ENCODE measurements at places on chromosomes 13 and 19. TPM values are rescaled to one million over a fixed set of nuclear protein-coding genes. Genes with fewer than 3 reads are reported as not detected.

SIGLEC8 gene
- 11.0 TPM for total RNA-seq

ZNF223 gene
- total RNA-seq, result 8.1 TPM

CD70 gene
- not detected for total RNA-seq

FCAR gene
- total RNA-seq, result not detected

EPSTI1 gene
- 9.0 TPM for total RNA-seq

GSX1 gene
- not detected for total RNA-seq

RXFP2 gene
- total RNA-seq, result not detected

CYSLTR2 gene
- total RNA-seq, result 3.6 TPM

TMEM145 gene
- 0.63 TPM for total RNA-seq

TMEM86B gene
- total RNA-seq, result 193 TPM

CYP4F2 gene
- 66.6 TPM for total RNA-seq

DNA sequence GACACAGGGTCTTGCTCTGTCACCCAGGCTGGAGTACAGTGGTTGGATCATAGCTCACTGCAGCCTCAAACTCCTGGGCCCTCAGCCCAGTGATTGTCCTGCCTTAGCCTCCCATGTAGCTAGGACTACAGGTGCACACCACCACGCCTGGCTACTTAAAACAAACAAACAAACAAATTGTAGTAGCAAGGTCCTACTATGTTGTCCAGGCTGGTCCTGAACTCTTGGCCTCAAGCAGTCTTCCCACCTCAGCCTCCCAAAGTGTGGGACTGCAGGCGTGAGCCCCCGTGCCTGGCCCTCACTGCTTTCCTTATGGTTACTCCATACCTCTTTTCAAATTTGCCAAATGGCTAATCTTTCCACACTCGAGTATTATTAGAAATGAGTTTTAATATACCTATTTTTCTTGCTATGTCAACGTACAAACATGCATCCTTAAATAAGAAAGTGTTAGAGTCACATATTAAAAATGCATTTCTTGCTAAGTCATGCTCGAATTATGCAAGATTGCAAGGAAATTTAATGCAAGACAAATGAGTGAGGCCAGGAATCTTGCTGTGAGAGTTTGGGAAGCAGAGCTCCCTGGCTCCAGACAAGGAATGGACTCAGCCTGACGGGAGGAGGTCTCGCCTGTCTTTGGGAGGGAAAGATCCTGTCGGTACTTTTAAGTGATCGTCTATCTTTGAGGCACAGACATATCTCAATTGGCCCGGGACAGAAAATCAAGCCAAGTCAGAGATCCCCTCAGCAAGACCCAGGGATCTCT lies 39.4 kb downstream of the RFX2 start:
- no peak for DNase-seq

DNA sequence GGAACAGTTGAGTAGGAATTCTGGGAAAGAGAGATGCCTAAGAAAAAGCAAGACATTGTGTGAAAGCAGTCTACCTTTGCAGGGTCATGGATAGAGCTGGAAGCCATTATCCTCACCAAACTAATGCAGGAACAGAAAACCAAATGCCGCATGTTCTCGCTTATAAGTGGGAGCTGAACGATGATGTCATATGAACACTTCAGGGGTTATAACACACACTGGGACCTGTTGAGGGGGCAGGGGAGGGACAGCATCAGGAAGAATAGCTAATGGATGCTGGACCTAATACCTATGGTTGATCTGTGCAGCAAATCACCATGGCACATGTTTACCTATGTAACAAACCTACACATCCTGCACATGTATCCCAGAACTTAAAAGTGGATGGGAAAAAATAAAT lies 69.9 kb downstream of the TSC22D1 start:
- DNase-seq, result no peak

GRCh38 chr19:39737351-39737750 lies 478 bp downstream of the CLC start:
- no peak for DNase-seq

DNA sequence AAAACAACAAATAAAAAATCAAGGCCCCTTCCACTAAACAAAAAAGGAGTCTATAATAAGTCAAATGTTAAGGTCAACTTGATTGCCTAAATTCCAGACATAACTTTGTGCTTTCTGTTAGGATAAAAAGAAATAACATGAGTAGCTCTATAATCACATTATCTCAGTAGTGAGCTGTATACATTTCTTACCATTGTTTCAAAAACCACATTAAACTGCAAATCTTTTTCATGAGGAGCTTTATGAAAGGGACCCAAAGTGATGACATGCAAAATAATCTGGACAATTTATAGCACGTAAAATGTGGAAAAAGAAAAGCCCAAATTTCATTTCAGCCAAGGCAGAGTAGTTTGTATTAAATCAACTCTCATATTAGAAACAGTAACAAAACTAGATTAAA lies 269.2 kb downstream of the KLF12 start:
- no peak for DNase-seq

GRCh38 chr19:2043251-2043641 lies 7.8 kb downstream of the MKNK2 start:
- no peak for DNase-seq

- no peak for DNase-seq
These were observed 4.5 kb upstream of the RASAL3 start for GRCh38 chr19:15468675-15469512.

DNA sequence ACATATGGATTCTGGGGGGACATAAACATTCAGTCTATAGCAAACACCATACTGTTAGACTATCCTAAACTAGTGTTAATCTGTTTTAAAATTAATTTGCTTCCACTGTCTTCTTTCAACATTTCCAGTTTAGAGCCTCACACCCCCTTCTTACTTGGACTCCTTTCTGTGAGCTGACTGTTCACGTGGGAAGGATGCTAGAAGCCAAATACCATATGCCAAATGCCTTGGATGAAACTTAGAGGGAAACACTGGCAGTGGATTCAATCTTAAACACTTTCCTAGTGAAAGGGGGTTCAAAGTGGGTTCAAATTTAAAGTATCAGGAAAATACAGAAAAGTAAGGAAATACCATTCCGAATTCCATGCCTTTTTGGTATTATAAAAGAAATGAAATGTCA lies 113.6 kb downstream of the HS6ST3 start:
- DNase-seq, result no peak

DNA sequence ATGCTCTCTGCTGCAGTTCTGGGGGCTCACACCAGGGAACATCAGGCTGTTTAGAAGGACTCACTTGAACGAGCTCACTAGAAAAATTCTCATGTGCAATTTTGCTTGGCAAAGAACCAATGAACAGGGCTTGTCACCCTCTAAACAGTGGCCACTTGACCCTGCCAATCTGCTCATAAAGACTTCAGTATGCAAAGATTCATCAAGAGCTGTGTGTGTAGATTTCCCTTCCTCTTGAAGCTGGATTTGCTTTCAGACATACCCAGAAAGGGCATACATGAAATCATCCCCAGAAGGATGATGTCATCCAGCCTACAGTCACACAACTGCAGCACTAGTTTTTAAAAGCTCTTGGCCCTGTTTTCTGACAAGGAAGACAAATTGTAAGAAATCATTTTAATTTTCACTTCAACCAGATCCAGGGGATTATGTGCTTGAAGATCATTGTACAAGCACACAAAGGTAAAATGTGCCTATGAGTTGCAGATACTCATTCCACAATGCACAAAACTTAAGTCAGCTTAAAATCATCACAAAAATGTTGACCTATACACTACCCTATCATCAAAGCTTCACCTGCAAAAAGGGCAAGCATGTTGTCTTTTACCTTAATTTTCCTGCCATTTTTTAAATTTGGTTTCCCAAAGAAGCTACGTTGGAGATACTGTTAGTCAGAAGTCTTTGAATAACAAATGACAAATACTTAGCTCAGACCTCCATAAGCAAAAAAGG lies 5.2 kb upstream of the STK24 start:
- DNase-seq, result no peak

DNA sequence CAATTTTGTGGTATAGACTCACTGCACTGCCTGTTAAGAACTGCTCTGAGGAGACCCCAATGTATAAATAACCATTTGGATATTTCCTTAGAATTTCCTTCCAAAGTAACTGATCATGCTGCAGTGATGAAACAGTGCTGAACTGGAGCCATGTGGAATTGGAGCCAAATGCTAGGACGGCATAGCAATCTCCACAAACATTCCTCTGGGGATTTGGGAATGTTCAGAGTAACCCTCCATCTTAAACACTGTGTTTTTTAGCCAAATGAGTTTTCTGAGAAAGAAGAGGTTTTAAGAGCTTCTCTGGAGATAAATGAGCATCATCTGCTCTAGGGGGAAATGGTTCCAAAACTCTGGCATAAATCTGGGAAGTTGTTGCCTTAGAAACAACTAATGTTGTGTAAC lies 98.2 kb downstream of the OLFM4 start:
- no peak for DNase-seq

DNA sequence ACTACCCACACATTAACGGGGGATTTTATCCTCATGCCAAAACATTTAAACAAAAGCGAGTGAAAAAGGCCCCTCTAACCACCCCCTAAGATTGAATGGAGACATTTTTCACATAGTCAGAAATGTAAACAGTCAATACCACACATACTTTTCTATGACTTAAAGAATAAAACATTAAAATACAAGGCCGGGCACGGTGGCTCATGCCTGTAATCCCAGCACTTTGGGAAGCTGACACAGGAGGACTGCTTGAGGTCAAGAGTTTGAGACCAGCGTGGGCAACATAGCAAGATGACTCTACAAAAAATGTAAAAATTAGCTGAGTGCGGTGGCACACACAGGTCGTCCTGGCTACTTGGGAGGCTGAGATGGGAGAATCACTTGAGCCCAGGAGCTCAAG lies 47.3 kb downstream of the MPHOSPH8 start:
- no peak for DNase-seq

- DNase-seq, result no peak
These were observed 869.5 kb upstream of the PCDH9 start for GRCh38 chr13:68099631-68100030.

DNA sequence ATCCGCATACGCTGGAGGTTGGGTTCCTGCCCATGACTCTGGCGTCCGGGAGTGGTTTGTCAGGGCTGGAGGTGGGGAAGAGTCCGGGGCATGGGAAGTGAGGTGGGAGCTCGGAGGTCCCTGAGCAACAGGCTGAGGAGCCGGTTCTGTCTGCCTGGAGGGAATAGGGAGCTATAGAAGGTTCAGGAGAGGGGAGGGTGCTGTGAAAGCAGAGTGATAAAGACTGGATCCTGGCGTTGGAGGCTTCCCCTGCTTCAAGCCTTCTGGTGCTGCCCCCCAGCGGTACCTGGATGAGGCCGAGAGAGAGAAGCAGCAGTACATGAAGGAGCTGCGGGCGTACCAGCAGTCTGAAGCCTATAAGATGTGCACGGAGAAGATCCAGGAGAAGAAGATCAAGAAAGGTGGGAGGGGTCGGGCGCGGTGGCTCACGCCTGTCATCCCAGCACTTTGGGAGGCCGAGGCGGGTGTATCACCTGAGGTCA lies 2.6 kb downstream of the HMG20B start:
- DNase-seq, result no peak

- no peak for DNase-seq
These were observed 10.6 kb downstream of the NCLN start for GRCh38 chr19:3196064-3196932.

DNA sequence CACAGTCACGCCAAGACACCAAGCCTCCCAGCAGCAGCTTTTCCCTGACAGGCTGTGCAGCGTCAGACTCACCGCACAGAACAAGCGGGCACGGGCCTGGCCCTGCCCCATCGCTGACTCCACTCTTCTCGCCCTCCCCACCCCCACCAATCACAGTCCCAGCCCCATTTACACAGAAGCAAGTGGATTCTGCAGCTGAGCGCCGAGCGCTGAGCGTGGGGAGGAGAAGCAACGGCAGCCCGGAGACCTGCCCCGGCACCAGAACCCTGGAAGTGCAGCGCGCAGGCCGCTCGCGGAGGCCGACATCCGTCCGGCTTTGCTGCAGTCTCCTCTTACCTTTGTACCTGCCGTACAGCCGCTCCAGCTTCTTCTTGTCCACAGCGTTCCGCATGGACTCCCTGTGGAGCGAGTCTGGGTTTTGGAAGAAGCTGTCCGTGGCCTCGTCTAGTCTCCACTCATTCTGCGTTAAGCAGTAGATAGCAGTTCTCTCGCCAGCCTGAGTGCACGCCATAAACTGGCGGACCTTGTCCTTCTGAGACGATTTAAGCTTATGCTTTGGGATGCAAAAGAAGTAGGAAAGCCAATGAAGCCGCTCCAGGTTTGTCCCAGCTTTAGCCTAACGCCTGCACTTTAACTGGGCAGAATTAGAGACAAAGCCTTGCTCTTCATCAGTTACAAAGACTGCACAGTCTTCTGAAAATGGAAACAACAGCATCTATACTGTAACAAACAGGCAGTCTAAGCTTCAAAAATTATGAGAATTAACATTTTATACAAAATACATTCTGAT lies 6.8 kb downstream of the DCUN1D2 start:
- no peak for DNase-seq

DNA sequence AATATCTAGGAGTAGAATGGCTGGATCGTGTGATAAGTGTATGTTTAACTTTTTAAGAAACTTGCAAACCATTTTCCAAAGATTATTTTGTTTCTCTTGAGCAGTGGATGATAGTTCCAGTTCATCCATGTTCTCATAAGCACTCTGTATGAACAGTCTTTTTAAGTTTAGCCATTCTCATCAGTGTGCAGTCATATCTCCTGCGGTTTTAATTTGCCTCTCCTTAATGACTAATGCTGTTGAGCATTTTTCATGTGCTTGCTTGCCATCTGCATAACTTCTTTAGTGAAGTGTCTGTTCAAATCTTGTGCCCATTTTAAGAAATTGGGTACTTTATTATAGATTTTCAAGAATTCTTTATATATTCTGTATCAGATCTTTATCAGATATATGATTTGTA lies 58.6 kb downstream of the WASF3 start:
- DNase-seq, result no peak

DNA sequence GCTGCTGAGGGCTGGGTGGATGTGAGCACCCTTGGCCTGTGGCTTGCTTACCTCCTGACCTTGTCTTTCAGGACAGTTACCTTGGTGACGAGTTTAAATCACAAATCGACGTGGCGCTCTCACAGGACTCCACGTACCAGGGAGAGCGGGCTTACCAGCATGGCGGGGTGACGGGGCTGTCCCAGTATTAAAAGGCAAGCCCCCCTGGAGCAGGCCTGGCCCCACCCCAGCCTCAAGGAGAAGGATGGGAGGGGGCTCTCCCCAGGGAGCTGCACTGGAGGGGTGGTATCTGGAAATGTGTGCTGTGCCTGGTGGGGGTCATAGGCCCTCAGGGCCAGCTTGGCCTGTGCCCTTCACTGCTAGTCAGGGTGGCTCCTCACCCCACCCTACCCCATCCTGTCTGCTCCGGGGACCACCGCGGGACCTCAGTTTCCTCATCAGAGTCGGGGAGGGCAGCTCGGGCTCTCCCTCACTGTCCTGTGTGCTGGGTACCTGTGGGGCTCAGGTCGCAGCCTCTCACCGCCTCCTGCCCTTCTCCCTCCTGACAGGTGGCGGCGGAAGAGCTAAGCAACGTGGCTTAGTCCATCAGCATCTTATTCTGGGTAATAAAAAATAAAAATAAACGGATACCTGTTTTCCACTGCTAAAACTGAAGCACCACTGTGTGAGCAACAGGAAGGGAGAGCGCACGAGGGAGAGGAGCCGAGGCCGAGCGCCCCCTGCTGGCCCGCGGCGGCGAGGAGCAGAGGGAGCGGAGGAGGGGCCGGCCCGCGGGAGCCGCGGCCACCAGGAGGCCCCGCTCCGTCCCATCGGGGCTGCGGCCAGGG lies 29.8 kb downstream of the CERS1 start:
- DNase-seq, result peak; percentile 38

GRCh38 chr13:98512774-98513665 lies 63.9 kb downstream of the STK24 start:
- DNase-seq, result no peak
